ENCODE measurements at places on chromosomes 2 and 18. TPM values are rescaled to one million over a fixed set of nuclear protein-coding genes. Genes with fewer than 3 reads are reported as not detected.

DNA sequence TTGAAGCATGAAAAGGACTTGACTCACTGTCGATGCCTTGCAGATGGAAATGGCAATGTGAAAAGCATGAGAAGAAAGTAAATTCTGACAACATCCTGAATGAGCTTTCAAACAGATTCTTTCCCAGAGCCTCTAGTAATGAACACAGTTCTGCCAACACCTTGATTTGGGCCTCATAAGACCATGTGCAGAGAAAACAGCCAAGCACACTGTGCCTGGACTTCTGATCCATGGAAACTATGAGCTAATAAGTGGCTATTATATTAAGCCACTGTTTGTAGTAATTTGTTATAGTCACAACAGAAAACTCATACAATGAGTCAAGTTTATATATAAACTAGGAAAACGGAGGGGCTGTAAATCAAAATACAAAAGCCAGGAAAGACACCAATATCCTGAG lies 477.3 kb downstream of the MBD2 start:
- H3K27me3 ChIP-seq: no peaks in the 10 kb centered on the region
- H3K4me3 ChIP-seq: no peak overlapping the region
- H3K4me1 ChIP-seq: no peaks in the 10 kb centered on the region
- no peaks in the 10 kb centered on the region for H3K36me3 ChIP-seq
- no peak for DNase-seq

DNA sequence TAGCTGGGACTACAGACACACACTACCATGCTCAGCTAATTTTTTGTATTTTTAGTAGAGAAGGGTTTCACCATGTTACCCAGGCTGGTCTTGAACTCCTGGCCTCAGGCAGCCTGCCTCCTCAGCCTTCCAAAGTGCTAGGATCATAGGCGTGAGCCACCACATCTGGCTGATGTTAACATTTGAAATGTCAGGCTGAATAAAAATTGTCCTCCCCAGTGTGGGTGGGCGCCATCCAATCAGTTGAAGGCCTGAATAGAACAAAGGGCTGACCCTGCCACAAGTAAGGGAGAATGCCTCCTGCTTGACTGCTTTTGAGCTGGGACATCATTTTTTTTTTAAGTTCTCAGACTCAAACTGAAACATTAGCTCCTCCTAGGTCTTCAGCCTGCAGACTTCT lies 21.0 kb upstream of the RHOB start:
- no peaks in the 10 kb centered on the region for H3K27me3 ChIP-seq
- H3K27ac ChIP-seq: no peak overlapping the region
- H3K4me1 ChIP-seq: peaks cover 25% of the 10 kb centered on the region
- H3K36me3 ChIP-seq: no peaks in the 10 kb centered on the region

DNA sequence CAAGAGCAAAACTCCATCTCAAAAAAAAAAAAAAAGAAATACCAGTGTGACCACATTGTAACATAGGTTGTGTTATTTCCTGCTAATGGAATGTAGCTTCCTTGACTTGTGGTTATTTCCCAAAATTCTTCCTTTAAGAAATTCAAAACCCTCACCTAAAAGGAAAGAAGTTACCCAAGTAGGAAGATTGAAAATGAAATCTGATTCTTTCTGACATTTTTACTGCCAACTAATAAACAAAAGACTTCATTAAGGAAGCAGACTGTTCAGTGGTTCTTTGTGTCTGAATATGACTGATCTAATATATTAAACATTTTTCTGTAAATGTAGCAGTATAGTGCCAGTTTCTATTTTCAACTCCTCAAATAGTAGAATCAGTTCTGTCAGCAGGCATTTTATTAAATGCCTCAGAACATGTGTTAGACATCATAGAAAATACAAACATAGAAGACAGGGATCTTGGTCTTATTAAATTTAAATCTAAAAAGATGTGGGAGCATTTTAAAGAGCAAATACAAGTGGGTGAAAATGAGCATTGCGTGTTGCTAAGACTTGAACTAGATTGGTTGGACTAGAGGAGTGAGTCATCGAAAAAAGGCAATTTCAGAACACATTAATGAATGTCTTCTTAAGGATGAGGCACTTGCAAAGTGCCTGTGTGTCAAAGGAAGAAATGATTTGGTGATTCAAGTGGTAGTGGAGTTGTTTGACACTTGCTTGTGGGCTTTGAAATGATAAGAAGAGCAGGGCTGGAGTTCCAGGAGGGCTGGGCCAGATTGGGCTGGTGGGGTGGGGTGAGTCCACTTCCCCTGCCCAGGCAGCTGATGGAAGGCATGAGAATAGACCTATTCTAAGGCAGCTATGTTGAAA lies 53.4 kb downstream of the PKP4 start:
- DNase-seq: no peak
- H3K4me1 ChIP-seq: peaks cover 13% of the 10 kb centered on the region
- H3K4me3 ChIP-seq: no peak overlapping the region
- H3K27ac ChIP-seq: no peak overlapping the region
- no peaks in the 10 kb centered on the region for H3K27me3 ChIP-seq

Gene ACKR3
- 18.2 TPM for total RNA-seq

All from pancreas (tissue), 10 donors.